Stimulated activated CD4-positive, alpha-beta T cell treated with anti-CD3 and anti-CD28 coated beads, Interleukin-4, amount 100 ng/mL, for 4 hours (primary cell): ENCODE measurements at places on chromosomes 5 and 9.

DNA sequence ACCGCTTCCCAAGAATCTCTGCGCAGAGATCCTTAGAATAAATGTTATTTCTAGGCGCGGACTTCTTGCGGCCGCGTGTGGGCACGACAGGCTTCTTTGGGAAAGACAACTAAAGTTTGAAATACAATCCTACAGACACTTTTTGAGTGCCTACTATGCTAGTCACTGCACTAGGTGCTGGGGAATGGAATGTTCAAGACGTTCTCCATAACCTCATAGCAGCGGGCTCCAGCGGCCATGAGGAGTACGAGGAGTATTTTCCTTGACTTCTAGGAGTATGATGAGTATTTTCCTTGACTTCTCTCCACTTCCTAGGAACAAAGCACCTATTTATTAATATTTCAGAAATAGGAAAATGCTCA, 636 bp upstream of the PWWP2A start:
- no peak for DNase-seq

- DNase-seq, result no peak
Observed at GRCh38 chr9:115099901-115100300, 18.1 kb downstream of the TNC start.

DNA sequence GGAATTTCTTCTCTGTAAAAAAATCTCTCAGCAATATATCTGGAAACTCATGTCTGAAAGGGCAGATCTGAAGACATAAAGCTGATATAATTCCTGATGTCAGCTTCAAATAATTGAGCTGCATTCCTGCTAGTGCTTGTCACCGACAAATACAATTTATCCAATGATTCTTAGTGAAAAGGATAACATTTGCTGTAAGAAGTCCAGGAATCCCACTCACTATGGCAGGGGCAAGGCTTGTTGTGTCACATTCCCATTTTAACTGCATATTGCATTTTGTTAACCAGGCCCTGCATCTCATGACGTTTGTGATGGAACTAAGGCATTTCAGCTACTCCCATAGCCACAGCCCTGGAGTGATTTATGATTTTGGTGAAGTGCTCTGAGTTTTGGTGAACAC, 160.1 kb upstream of the DAB2 start:
- no peak for DNase-seq

DNA sequence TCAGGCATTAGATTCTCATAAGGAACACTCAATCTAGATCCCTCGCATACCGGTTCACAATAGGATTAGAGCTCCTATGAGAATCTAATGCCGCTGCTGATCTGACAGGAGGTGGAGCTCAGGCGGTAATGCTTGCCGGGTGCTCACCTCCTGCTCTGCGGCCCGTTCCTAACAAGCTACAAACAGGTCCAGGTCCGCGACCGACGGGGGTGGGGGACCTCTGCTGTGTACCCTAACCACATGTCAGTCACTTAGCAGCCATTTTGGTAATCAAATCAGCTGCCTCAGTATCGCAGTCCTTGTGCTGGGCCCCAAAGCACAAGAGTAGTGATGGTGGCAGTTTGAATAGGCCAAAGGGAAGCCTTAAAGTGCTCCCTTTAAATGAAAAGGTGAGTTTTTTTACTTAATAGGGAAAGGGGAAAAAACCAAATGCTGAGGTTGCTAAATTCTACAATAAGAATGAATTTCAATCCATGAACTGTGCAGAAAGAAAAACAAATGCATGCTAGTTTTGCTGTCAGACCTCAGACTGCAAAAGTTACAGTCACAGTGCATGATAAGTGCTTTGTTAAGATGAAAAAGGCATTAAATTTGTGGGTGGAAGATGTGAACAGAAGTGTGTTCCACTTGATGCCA, 67.0 kb upstream of the TNPO1 start:
- DNase-seq, result no peak

- no peak for DNase-seq
Observed at GRCh38 chr9:23768861-23769260, 57.2 kb downstream of the ELAVL2 start.

DNA sequence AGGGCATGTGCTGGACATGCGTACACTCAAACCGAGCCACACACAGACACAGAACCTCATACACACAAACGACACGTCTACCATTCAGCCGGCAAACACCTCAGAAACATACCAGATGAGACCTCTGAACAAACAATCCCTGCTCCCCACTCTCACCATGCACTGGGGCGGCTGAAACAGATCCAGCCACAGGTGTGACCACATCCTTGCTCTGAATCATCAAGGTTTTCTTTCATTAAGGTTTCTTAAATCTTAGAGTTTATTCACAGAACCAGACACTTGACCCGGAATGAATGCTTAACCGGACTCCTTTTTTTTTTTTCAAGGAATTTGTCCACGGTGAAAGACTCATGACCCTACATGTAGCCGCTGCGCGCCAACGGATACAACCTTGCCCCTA, 26.2 kb downstream of the TERT start:
- DNase-seq, result no peak

DNA sequence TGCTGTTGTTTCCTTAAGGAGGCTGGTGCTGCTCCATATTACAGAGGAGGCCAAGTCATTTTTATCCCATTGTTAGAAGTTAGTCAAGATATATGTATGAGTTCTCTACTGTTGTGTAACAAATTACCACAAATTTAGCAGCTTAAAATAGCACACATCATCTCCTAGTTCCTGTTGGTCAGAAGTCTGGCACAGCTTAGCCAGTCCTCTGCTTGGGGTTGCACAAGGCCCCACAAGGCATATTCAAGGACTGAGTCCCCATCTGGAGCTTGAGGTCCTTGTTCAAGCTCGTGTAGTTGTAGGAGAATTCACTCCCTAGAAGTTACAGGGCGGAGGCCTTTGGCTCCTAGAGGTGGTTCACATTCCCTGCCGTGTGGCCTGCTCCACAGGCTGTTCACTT, 14.7 kb downstream of the MTAP start:
- no peak for DNase-seq

DNA sequence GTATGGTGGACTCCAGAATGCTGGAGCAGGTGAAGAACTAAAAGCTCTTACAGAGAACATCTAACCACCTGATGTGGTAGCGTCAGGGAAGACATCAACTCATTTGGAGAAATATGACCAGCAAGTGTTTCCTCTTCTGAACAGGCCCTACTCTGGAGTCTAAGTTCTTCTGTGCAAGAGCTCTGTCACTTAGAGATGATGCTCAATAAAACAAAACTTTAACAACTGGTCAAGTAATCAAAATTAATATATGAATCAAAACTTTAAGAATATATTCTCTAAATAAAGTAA, 85.8 kb downstream of the CYFIP2 start:
- no peak for DNase-seq

- no peak for DNase-seq
Observed at GRCh38 chr5:138947780-138948179, 72.6 kb upstream of the LRRTM2 start.

GRCh38 chr5:107955321-107955720, 284.6 kb upstream of the EFNA5 start:
- no peak for DNase-seq

- DNase-seq, result no peak
Observed at GRCh38 chr5:95331358-95331757, 46.5 kb upstream of the MCTP1 start.

DNA sequence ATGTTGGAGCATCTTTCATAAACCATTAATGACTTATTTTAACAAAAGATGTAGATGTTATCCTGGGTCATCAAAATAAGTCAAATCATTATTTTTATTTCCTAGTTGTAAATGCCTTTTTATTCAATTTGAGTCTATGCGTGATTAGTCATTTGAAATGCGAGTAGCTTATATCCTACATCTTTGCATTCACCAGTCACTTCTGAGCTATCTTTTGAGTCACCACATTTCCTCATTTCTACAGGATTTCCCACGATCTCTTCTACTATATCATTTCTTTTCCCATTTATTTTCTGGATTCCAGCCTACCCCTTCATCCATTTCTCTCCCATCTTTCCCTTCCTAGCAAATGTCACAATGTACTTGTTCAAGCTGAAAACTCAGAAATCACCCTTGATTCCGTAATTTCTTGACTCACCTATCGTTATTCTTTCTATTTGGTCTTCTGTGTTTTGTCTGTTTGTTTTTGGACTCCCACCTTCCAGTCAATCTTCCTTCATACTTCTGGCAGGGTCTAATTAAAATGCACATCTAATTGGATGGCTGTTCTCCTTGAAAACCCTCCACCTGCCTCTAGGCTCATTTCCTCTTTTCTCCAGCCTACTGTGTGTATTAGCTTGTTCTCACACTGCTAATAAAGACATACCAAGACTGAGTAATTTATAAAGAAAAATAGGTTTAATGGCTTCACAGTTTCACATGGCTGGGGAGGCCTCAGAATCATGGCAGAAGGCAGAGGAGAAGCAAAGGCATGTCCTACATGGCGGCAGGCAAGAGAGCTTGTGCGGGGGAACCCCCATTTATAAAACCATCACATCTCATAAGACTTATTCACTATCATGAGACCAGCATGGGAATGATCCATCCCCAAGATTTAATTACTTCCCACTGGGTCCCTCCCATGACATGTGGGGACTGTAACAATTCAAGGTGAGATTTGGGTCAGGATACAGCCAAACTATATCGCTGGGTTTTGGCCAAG, 112.4 kb downstream of the MEF2C start:
- no peak for DNase-seq

DNA sequence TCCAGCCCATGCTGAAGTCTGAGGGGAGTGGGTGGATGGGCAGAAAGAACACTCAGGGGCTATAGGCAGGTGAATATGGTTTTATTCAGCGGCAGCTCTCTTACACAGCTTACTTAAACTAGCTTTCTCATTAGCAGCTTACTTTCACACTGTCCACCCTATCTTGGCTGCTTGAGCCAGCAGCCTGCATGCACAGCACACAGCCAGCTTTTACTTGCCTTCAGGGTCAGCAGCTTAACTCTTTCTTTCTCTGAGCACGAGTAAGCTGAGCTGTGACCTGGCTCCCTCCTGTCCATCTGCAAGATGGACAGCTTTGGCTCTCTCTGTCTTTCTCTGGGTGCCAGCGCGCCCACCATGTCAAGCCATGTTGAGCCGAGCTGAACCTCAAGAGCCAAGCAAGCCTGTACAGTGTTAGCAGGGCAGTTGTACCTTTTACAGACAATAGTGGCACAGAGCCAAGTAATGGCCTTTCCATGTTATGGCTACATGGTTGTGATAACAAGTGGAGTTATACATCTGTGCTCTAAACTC, 1054.9 kb downstream of the PTPRD start:
- DNase-seq, result no peak

DNA sequence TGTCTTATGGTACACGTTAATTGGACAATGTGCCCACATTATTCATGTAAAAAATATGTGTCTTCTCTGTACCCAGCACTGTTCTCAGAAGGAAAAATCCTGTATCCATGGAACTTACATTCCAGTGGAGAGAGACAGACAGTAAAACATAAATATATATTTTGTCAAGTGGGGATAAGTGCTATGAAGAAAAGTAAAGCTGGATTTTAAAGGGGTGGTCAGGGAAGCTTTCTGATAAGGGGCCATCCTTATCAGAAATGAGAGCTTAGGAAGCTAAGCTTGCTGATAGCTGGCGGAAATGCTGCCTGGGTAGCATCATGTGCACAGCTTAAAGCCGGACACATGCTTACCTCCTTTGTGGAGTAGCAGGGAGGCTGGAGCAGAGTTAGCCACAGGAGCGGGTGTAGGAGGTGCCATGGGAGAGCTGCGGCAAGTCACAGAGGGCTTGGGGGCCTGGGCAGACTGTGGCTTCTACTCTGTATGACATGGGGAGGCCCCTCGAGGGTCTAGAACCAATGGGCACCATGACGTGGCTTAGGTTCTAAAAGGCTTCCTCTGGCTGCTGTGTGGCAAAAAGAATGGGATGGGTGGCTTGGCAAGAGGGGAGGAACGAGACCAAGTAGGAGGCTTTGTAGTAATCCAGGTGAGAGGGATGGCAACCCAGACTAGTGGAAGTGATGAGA, 141.7 kb downstream of the FGF1 start:
- DNase-seq, result no peak

DNA sequence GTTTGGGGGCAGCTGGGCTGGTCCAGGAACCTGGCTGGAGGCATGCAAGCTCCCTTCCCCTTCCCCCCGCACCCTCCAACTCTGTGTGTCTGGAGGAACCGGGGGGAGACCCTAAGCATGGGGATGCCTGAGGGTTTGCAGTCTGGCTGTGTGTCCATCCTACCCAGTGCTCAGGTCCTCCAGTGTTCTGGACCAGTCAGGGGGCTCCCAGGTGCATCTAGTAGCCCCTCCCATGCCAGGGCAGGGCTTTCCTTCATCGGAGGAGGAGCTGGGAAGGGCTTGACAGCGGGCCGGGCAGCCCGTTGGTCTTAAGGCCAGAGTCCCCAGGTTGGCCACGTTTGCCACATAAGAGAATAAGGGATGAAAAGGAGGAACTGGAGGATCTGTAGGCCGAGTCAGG, 62.6 kb upstream of the IGFBPL1 start:
- DNase-seq, result no peak

DNA sequence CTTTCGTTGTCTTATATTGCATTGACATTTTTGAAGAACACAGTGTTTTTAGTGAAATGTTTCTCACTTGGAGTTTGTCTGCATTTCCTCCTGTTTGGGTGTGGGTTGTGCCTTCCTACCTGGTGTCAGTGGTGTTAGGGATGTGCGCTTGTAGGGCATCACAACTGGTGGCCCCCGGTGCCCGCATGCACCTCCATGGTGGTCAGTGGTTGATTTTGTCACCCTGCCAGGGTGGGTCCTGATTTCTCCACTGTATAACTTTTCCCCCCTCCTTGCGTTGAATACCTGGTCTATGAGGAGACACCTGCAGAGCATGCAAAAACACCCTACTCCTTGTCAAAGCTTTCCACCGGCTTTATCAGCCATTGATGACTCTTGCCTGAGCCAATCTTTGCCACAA, 132.9 kb downstream of the BARX1 start:
- DNase-seq, result no peak

DNA sequence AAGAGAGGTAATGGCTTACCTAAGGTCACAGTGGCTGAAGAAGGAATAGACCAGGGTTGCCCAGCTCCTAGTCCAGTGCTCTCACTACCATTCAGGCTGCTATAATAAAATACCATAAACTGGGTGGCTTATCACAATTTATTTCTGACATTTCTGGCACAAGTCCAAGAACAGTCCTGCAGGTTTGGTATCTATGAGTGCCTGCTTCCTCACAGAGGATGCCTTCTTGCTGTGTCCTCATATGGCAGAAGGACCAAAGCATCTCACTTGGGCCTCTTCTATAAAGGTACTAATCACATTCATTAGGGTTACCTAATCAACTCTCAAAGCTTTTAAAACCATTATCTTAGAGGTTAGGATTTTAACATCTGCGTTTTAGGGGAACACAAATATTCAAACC, 17.2 kb downstream of the STARD4 start:
- DNase-seq, result no peak

GRCh38 chr5:31888564-31888963, 249.6 kb downstream of the PDZD2 start:
- no peak for DNase-seq

GRCh38 chr5:135979510-135979909, 24.7 kb upstream of the LECT2 start:
- no peak for DNase-seq

GRCh38 chr9:124342776-124343485, 72.3 kb downstream of the PSMB7 start:
- DNase-seq, result no peak

DNA sequence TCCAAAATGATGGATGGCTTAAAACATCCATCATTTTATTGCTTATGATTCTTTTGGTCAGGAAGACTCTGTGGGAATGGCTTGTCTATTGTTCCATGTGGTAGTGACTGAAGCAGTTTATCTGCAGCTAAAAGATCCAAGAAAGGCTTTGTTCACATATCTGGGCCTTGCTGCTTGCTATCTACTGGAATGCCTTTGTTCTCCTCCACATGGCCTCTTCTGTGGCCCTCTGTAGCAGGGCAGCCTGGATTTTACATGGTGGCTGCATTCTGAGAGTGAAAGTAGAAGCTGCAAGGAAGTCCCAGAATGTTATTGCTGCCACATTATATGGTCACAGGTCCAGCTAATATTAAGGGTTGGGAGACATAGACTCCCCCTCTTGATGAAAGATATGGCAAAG, 35.1 kb downstream of the DMXL1 start:
- no peak for DNase-seq
